HCT116 (cell line): ENCODE measurements at places on chromosomes 7 and 10.

- H3K4me3 ChIP-seq = no peak overlapping the region
- no peaks in the 10 kb centered on the region for H3K27me3 ChIP-seq
- DNase-seq = no peak
- no peak overlapping the region for H3K27ac ChIP-seq
Measured at GRCh38 chr10:102302611-102303010, 57.3 kb downstream of the GBF1 start.

DNA sequence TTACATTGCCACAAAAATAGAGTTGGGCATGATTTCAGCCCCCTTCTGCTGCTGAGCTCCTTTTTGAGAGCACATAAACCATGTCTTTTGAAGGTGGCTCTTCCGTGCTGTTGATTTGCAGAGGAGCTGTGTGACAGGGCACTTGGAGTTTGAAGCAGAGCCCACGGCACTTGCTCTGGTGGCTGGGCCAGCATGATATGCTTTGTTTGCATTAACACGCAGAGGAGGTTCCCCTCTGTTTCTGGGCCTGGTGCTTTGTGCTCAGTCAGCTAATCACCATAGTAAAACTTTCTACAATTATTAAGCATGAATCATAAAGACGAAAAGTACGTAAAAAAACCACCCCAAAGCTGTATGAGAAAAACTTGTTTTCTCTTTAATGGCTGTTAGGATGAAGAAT lies 40.1 kb downstream of the RBM33 start:
- no peak overlapping the region for H3K27ac ChIP-seq
- no peak overlapping the region for H3K4me3 ChIP-seq
- peaks cover 17% of the 10 kb centered on the region for H3K36me3 ChIP-seq
- no peaks in the 10 kb centered on the region for H3K4me1 ChIP-seq

DNA sequence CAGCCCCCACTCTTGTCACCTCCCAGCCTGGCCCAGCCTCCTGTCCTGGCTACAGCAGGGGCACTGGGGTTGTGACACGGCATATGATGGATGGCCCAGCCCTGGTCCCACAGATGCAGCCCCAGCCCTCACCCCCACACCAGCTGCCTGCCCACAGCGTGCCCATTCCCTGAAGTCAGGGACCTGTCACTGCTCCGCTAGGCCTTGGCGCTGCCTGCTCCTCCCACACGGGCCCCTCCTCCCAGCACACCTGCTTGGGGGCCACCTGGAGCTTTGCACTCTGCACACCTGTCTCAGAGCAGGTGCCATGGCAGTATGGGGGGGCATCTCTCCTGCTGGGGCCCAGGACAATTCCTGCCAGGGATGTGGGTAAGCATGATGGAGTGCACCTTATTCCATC lies 3.5 kb downstream of the GCK start:
- no peak for DNase-seq
- H3K27me3 ChIP-seq = no peaks in the 10 kb centered on the region
- no peak overlapping the region for H3K4me3 ChIP-seq
- peaks cover 19% of the 10 kb centered on the region for H3K4me1 ChIP-seq

- no peak overlapping the region for H3K27ac ChIP-seq
- H3K36me3 ChIP-seq = no peaks in the 10 kb centered on the region
- no peak overlapping the region for H3K4me3 ChIP-seq
- DNase-seq = no peak
- no peaks in the 10 kb centered on the region for H3K27me3 ChIP-seq
- H3K4me1 ChIP-seq = no peaks in the 10 kb centered on the region
Measured at GRCh38 chr10:115861864-115862263, 411.1 kb downstream of the GFRA1 start.

- no peak overlapping the region for H3K4me3 ChIP-seq
- DNase-seq = no peak
- H3K36me3 ChIP-seq = no peaks in the 10 kb centered on the region
- no peaks in the 10 kb centered on the region for H3K27me3 ChIP-seq
- H3K27ac ChIP-seq = no peak overlapping the region
Measured at GRCh38 chr7:127896659-127897058, 134.6 kb downstream of the LRRC4 start.

GRCh38 chr7:6385110-6385781 lies 62.5 kb downstream of the DAGLB start:
- H3K36me3 ChIP-seq = peaks cover 9% of the 10 kb centered on the region
- peaks cover 32% of the 10 kb centered on the region for H3K4me1 ChIP-seq
- peak overlapping the region; percentile 29 for H3K4me3 ChIP-seq
- H3K27me3 ChIP-seq = no peaks in the 10 kb centered on the region

GRCh38 chr7:138865843-138866242 lies 67.8 kb upstream of the ATP6V0A4 start:
- DNase-seq = no peak
- H3K36me3 ChIP-seq = no peaks in the 10 kb centered on the region
- H3K4me3 ChIP-seq = no peak overlapping the region

GRCh38 chr7:28318101-28318762 lies 94.1 kb upstream of the CREB5 start:
- no peaks in the 10 kb centered on the region for H3K36me3 ChIP-seq
- no peaks in the 10 kb centered on the region for H3K4me1 ChIP-seq
- peaks cover 40% of the 10 kb centered on the region for H3K27me3 ChIP-seq
- DNase-seq = no peak
- no peak overlapping the region for H3K4me3 ChIP-seq

DNA sequence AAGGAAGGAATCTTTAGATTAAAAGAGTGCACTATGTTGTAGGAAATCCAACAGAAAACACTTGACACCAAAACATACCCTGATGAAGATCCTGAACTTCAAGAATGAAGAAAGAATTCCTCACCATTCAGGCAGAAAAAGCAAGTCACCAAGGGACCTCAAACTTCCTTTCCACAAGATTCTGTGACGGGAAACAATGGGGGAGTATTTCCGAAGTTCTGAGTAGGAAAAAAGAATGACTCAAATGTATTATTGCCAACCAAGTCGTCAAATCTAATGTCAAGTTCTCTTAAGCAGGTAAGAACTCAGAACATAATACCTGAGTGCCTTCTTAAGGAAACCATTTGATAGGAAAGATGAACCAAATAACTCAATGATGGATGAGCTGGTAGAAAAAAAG lies 44.7 kb upstream of the MTURN start:
- H3K4me3 ChIP-seq = no peak overlapping the region
- no peak overlapping the region for H3K27ac ChIP-seq
- DNase-seq = no peak
- H3K27me3 ChIP-seq = no peaks in the 10 kb centered on the region
- H3K4me1 ChIP-seq = peaks cover 5% of the 10 kb centered on the region; the same call in 1 of the 2 replicates

GRCh38 chr10:84054743-84055142 lies 84.6 kb upstream of the GHITM start:
- H3K27me3 ChIP-seq = peaks cover 41% of the 10 kb centered on the region
- no peak overlapping the region for H3K27ac ChIP-seq
- no peaks in the 10 kb centered on the region for H3K36me3 ChIP-seq
- no peaks in the 10 kb centered on the region for H3K4me1 ChIP-seq
- no peak for DNase-seq

GRCh38 chr7:47827871-47828270 lies 120.4 kb downstream of the PKD1L1 start:
- H3K27me3 ChIP-seq = peaks cover 5% of the 10 kb centered on the region; the same call in 1 of the 2 replicates
- no peaks in the 10 kb centered on the region for H3K4me1 ChIP-seq
- no peak overlapping the region for H3K27ac ChIP-seq
- no peaks in the 10 kb centered on the region for H3K36me3 ChIP-seq
- no peak for DNase-seq

- no peak overlapping the region for H3K4me3 ChIP-seq
- H3K27ac ChIP-seq = no peak overlapping the region
- no peaks in the 10 kb centered on the region for H3K27me3 ChIP-seq
- no peaks in the 10 kb centered on the region for H3K4me1 ChIP-seq
- H3K36me3 ChIP-seq = no peaks in the 10 kb centered on the region
- no peak for DNase-seq
Measured at GRCh38 chr7:125445836-125446235, 516.2 kb upstream of the POT1 start.

- H3K27ac ChIP-seq = no peak overlapping the region
- H3K4me3 ChIP-seq = no peak overlapping the region
- no peaks in the 10 kb centered on the region for H3K27me3 ChIP-seq
- H3K4me1 ChIP-seq = no peaks in the 10 kb centered on the region
- H3K36me3 ChIP-seq = no peaks in the 10 kb centered on the region
Measured at GRCh38 chr10:121774404-121774803, 153.4 kb downstream of the ATE1 start.

DNA sequence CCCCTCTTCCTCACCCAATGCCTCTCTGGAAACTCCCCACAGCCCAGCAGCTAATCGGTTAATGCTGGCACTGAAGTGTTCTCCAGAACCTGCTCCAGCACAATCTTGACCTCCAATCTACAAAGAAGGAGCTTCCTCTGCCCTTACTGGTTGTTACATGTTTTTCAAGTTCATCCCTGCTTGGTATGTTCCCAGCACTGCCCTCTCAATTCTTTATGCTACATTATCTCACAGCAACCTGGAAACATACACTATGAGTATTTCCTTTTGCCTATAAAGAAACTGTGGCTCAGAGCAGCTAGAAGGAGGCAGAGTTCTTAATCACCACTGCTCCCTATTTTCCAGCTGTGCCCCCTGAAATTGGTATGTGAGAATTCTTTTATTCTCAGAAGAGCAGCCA lies 84.1 kb upstream of the KMT2E start:
- no peaks in the 10 kb centered on the region for H3K4me1 ChIP-seq
- H3K27ac ChIP-seq = no peak overlapping the region
- no peaks in the 10 kb centered on the region for H3K36me3 ChIP-seq
- DNase-seq = no peak
- H3K4me3 ChIP-seq = no peak overlapping the region
- H3K27me3 ChIP-seq = peaks cover 3% of the 10 kb centered on the region; the same call in 1 of the 2 replicates

DNA sequence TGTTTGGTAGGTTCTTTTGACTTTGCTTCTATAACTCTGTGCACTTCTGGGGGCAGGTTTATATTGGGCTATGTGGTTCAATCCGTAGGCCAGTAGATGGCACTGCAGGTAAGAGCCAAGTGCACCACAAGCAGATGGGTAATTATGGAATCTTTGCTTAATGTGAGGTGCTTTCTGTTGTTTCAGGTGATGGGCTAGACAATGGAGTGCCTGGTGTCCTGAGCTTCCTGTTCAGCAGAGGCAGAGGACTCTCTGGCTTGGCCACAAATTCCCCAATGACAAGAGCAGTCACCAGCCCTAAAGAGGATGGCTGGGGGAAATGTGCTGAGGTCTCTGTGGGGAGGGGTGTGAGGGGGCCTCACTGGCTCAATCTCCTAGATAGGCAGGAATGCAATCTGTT lies 455.0 kb downstream of the CCSER2 start:
- peak; percentile 12 for DNase-seq
- H3K27ac ChIP-seq = no peak overlapping the region
- H3K27me3 ChIP-seq = no peaks in the 10 kb centered on the region
- no peaks in the 10 kb centered on the region for H3K36me3 ChIP-seq
- H3K4me3 ChIP-seq = no peak overlapping the region

- no peak for DNase-seq
- H3K4me1 ChIP-seq = no peaks in the 10 kb centered on the region
- H3K36me3 ChIP-seq = no peaks in the 10 kb centered on the region
Measured at GRCh38 chr7:37211097-37211880, 237.4 kb downstream of the ELMO1 start.

GRCh38 chr10:62057359-62057758 lies 155.9 kb downstream of the ARID5B start:
- no peak overlapping the region for H3K27ac ChIP-seq
- H3K27me3 ChIP-seq = no peaks in the 10 kb centered on the region
- no peaks in the 10 kb centered on the region for H3K4me1 ChIP-seq
- peaks cover 4% of the 10 kb centered on the region; the same call in 1 of the 2 replicates for H3K36me3 ChIP-seq

DNA sequence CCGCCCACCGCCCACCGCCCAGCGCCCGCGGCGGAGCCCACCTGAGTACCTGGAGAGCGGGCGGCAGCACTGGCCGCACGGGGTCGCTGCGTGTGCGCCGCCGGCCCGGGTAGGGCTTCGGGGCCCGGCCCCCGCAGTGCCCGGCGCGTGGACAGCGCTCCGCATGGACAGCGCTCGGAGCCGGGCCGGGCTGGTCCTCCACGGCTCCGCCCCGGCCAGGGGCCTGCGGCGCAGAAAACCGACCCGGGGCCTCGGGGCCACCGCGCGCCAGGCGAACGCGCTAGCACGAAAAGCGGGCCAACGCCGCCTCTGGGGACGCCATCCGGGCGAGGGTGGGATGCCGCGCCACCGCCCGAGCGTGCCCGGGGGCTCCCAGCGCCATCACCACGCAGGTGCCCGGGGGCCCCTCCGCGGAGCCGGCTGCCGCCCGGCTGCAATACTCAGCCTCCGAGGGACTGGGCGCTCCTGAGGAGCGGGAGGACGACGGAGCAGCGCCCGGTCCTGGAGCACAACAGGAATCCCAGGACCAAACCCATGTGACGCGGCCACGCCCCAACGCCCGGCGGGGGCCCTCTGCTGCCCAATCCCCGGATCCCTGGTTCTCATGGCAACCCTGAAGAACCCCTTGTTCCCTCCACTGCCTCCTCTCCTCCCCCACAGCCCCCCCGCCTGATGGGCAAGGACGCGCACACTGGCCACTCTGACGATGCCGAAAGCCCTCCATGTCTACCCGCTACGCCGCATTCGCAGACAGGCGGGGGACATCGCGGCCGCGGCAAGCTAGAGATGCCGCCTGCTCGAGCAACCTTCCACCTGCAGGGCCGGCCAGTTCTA lies at the start of gene GRB10:
TSS of gene GRB10 (minus strand) at position 522 of the 834 bp plus-strand sequence. CDS start 50,574 bp downstream, outside the sequence.
- no peaks in the 10 kb centered on the region for H3K27me3 ChIP-seq
- DNase-seq = no peak
- no peaks in the 10 kb centered on the region for H3K4me1 ChIP-seq
- H3K27ac ChIP-seq = no peak within 1 kb of the TSS
- no peak within 1 kb of the TSS for H3K4me3 ChIP-seq
- no peaks in the 10 kb centered on the region for H3K36me3 ChIP-seq

DNA sequence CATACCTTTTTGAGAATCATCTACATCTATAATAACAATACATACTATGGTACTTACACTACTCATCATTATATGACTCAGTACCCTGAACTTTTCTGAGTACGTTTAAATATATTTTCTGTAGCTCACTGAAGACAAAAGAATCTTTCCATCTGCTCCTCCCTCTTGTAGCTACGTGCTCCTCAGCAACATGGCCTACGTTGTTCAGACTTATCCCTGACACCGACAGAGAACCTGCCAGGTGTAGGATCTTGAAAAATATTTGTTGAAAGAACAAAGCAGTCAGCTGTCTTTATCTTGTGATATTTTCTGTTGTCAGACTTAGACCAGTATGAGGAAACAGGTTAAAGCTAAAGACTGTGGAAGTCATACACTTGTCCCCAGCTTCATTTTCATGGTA lies 356.0 kb upstream of the MYO3A start:
- DNase-seq = no peak
- H3K27ac ChIP-seq = no peak overlapping the region
- no peaks in the 10 kb centered on the region for H3K36me3 ChIP-seq
- no peak overlapping the region for H3K4me3 ChIP-seq

DNA sequence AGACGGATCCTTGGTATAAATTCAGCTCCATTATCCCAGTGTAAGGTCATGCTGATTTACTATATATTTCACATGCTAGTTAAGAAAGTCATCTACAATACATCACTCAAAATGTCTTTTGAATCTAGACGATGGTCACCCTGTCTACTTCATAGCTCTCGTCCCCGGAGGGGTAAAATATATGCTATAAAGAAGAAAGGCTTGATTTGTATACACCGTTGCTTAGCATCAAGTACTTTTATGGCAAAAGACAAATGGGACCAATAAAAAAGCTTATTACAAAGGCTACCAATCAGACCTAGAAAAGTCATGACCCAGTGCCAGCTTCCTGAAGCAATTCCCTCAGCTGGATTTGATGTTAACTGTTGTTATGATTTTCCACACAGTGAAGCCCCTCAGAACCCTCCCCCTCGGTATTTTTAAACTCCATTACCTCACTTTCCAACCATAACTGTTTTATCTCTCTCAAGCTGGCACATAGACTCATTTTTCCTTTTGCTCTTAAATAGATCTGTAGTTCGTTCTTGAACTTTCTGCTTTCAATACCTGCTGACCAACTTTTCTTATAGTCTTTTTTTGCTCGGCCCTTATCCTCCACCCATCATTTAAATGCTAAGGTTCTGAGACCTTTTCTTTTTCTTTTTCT lies 104.9 kb downstream of the DOCK4 start:
- no peaks in the 10 kb centered on the region for H3K27me3 ChIP-seq
- no peak for DNase-seq
- no peak overlapping the region for H3K4me3 ChIP-seq
- H3K4me1 ChIP-seq = no peaks in the 10 kb centered on the region
- no peaks in the 10 kb centered on the region for H3K36me3 ChIP-seq
